ENCODE measurements at places on chromosomes 16 and 17.

GRCh38 chr16:56765949-56766348 lies 36.0 kb downstream of the NUP93 start:
- DNase-seq, result no peak
- no peaks in the 10 kb centered on the region for H3K27me3 ChIP-seq
- H3K4me3 ChIP-seq, result no peak overlapping the region
- no peak overlapping the region for H3K27ac ChIP-seq
- H3K36me3 ChIP-seq, result no peaks in the 10 kb centered on the region
- no peaks in the 10 kb centered on the region for H3K4me1 ChIP-seq

DNA sequence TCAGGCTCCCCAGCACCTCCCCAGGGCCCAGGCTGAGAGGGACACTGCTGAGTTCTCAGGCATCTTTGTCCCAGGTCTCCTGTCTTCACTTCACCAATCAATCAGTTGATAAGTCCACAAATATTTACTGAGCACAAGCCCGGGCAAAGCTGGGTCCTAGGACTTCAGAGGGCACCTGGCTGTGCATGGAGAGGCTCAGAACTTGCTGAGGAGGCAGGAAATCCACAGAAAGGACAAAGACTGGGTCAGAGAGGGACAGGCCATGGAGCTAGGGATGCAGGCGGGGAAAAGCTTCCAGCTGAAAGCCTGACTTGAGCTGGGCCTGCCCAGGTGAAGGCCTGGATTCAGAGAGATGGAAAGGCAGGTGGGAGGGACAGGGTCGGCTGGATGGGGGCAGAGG lies 33.2 kb upstream of the C1QL1 start:
- no peak for DNase-seq
- no peaks in the 10 kb centered on the region for H3K27me3 ChIP-seq
- H3K36me3 ChIP-seq, result no peaks in the 10 kb centered on the region

DNA sequence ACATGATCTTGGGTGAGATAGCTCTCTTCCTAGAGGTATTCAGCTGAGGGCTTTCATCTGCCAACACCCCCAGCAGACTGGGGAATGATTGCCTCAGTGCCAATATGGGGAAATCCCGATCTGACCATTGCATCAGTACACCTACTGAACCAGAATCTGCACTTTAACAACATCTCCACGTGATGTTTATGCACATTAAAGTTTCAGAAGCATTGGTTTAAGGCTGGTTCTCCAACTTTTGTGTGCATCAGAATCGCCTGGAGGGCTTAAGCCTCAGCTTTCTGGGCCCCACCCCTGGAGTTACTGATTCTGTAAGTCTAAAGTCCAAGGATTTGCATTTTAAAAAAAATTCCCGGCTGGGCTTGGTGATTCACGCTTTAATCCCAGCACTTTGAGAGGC lies 123.6 kb upstream of the MED13 start:
- no peak overlapping the region for H3K4me3 ChIP-seq
- DNase-seq, result no peak
- no peaks in the 10 kb centered on the region for H3K36me3 ChIP-seq
- H3K27me3 ChIP-seq, result no peaks in the 10 kb centered on the region
- no peaks in the 10 kb centered on the region for H3K4me1 ChIP-seq
- no peak overlapping the region for H3K27ac ChIP-seq

GRCh38 chr17:58341861-58342475 lies 10.0 kb downstream of the SUPT4H1 start:
- H3K4me3 ChIP-seq, result no peak overlapping the region
- peaks cover 93% of the 10 kb centered on the region for H3K4me1 ChIP-seq

GRCh38 chr17:29807520-29808361 lies 122.3 kb downstream of the SSH2 start:
- no peak overlapping the region for H3K4me3 ChIP-seq
- H3K27ac ChIP-seq, result no peak overlapping the region
- DNase-seq, result peak; percentile 76
- H3K36me3 ChIP-seq, result no peaks in the 10 kb centered on the region
- peaks cover 23% of the 10 kb centered on the region for H3K4me1 ChIP-seq

- no peaks in the 10 kb centered on the region for H3K27me3 ChIP-seq
- H3K4me1 ChIP-seq, result peaks cover 43% of the 10 kb centered on the region
- H3K36me3 ChIP-seq, result peaks cover under 1% of the 10 kb centered on the region
- H3K4me3 ChIP-seq, result no peak overlapping the region
- no peak for DNase-seq
Observed at GRCh38 chr16:89355686-89356085, 134.7 kb downstream of the ANKRD11 start.
